ENCODE measurements at places on chromosomes 3 and 15. TPM values are rescaled to one million over a fixed set of nuclear protein-coding genes. Genes with fewer than 3 reads are reported as not detected.

DNA sequence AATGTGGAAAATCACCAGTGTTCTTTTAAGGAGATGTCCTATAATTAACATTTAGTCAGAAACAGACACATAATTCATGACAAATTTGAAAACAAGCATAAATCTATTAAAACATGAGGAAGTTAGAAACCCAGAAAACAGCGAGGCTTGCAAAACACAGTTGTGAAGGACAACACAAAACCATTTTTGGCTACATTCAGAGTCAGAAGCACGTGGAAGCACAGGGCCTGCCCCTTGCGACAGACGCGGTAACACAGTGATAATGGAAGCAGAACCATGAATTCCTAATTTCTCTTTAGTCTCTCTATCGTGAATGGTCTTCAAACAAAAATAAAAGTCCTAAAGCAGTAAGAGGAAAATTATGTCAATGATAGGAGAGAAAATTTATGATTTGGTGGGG is 12.2 kb downstream of the NCEH1 start:
- peak; percentile 40 for DNase-seq

The CLDN11 gene
- total RNA-seq, result 62.9 TPM

The SMCO1 gene
- total RNA-seq, result not detected

GRCh38 chr15:57728436-57728835 is 21.9 kb downstream of the POLR2M start:
- no peak for DNase-seq

The UPK1B gene
- total RNA-seq, result not detected

DNA sequence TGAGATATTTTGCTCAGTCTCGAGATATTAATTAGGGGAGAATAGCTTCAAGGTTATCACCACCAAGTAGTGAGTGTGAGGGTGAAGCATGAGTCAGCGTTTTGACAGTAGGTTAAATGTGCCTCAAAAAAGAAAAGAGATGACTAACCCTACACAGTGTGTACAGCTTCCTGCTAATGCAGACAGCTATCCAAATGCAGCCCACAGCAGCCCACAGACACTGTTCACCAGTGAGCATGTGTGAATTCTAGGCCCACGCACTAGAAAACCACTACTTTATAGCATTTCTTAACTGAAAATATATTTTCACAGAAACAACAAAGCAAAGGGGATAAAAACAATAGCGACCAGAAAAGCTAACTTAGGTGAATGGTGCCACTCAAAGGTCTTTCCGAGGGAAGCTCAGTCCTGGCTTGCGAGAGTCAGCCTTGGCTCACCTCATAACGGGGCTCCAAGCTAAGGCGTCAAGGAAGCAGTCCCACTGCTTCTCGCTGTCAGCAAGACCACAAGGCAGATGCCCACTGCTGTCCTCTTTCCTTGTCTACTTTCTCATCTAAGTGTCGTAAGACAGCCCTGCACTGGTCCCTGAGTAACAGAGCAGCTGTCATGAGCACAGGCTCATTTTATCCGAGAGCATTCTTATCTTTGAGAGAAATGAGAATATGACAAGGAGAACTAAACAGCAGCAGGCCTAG is 47.6 kb downstream of the TXNRD3 start:
- DNase-seq, result no peak

DNA sequence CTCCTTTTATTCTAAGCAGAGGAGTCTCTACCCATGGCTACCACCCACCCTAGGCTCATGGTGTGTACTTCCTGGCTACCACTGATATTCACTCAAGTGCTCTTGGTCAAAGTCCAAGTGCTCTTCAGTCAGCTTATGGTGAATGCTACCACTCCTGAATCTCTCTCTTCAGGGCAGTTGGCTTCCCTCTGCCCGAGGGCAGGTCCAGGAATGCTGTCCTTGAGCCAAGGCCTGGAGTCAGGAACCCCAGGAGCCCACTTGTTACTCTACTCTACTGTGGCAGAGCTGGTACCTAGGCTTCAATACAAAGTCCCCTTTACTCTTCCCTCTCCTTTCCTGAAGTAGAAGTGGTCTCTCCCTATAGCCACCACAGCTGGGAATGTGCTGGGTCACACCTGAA is 226.0 kb downstream of the DIPK2A start:
- DNase-seq, result no peak

DNA sequence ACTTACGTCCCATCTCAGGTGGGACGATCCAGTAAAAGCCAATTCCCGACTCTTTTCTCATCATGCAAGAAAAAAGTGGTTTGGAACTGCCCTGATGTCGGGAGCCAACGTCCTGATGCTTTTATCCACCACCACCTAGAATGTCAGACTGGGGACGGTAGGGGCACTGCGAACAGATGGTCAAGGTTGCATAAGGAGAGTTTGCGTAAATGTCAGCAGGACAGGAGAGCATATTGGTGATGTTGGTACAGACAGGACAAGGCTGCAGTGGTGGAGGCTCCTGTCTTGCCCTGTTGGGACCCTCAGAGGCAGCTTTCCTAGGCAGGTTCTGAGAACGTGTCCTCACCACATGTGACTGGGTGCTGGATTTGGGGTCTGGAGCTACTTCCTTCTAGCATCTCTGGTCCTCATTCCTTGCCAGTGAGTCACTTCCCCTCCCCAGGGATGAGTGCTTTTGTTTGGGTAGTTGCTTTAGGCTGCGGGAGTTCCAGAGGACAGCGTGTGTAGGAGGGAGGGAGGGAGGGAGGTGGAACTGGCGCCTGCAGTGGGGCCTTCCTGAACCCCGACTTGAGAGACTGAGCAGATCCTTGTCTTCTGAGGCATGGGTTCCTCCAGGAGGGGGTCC is 21.0 kb downstream of the THSD4 start:
- DNase-seq, result no peak

- DNase-seq, result no peak
These were observed 969.4 kb downstream of the ROBO1 start for GRCh38 chr3:78798266-78798832.

DNA sequence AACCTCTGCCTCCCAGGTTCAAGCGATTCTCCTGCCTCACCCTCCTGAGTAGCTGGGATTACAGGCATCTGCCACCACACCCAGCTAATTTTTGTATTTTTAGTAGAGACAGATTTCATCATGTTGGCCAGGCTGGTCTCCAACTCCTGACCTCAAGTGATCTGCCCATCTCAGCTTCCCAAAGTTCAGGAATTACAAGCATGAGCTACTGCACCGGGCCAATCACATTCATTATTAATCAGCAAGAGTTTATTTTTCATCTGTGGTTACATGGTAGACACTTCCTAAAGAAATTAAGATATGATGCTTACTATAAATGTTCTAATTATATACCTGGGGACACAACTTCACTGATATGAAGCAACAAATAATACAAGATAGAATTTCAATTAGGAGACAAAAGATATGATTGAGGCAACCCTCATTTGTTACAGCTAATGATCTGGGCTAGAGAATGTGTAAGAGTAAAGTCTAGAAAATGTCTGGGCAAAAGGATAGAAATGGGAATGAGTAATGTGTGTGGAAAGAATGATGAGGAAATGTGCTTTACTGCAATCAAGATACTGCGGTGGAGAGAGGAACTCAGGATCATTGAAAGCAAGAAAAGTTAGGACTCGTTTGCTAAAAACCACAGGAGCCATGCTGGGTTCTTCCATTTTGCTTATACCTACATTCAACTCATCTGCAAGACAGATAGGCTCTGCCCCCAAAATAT is 366.8 kb downstream of the ZIC1 start:
- DNase-seq, result no peak

The PLA2G4D gene
- total RNA-seq, result not detected

- no peak for DNase-seq
These were observed 1.1 kb downstream of the EDEM1 start for GRCh38 chr3:5188419-5189221.

The LRTM1 gene
- not detected for total RNA-seq

- no peak for DNase-seq
These were observed 9.9 kb downstream of the KY start for GRCh38 chr3:134640872-134641470.

DNA sequence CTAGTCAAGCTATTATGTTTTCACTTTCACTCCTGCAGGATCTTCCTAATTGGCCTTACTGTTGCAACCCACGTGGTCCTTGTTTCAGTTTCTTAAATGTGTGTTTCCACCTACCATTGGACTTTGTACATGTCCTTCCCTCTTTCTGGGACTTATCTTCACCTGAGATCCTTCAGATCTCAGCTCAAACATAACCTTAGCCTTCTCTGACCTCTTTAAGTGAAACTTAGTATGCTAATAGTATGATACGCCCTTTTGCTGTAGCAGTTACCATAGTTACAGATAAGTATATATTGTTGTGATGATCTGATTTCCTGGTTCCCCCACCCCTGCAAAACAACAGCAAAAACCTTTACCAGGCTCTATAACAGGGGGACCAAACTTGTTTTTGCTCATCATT is 35.2 kb downstream of the U2SURP start:
- DNase-seq, result no peak

The SLC22A13 gene
- not detected for total RNA-seq

DNA sequence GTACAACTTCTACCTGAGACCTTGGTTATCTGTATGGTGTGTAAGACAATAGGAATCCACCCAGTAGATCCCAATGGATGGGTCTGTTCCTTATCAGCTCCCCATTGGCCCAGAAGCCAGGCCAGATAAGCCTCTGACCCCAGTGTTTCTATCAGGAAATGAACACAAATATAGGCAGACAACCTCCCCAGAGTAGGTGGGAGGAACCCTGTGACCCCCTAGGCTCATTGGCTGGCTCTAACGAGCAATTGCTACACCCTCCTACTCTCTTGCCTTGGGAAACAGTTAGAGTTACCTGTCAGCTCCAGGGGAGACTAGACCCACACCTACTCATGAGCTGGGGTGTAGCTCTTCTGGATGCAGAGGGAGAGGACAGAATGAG is 299.9 kb downstream of the UACA start:
- DNase-seq, result no peak

GRCh38 chr3:134249935-134250716 is 533 bp downstream of the RYK start:
- DNase-seq, result peak; percentile 24

The XCR1 gene
- not detected for total RNA-seq

- no peak for DNase-seq
These were observed 185.0 kb downstream of the RBMS3 start for GRCh38 chr3:29465836-29466235.

The TJP1 gene
- total RNA-seq, result 413 TPM

- DNase-seq, result no peak
These were observed 33.1 kb downstream of the PRR20G start for GRCh38 chr3:127254730-127255129.

- no peak for DNase-seq
These were observed 196.3 kb downstream of the DTWD1 start for GRCh38 chr15:49817100-49817499.

GRCh38 chr3:30102356-30102755 is 504.0 kb upstream of the TGFBR2 start:
- no peak for DNase-seq

DNA sequence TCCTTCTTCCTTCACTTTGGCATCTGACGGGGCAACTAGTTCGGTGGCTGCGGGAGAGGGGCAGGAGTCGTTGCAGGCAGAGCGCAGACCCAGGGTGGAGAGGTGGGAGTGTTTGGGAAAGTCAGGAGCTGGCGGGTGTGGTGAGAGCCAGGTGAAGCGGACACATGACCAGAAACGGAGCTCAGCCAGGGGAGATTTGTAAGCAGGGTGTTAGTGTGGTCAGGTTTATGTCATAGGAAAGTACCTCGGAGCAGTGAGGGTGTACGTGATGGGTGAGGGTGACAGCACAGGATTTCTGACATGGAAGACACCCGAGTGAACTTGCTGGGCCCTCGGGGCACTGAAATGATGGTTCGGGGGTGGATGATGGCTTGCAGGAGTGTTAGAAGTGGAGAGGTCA is 247.4 kb upstream of the TPM1 start:
- DNase-seq, result no peak

DNA sequence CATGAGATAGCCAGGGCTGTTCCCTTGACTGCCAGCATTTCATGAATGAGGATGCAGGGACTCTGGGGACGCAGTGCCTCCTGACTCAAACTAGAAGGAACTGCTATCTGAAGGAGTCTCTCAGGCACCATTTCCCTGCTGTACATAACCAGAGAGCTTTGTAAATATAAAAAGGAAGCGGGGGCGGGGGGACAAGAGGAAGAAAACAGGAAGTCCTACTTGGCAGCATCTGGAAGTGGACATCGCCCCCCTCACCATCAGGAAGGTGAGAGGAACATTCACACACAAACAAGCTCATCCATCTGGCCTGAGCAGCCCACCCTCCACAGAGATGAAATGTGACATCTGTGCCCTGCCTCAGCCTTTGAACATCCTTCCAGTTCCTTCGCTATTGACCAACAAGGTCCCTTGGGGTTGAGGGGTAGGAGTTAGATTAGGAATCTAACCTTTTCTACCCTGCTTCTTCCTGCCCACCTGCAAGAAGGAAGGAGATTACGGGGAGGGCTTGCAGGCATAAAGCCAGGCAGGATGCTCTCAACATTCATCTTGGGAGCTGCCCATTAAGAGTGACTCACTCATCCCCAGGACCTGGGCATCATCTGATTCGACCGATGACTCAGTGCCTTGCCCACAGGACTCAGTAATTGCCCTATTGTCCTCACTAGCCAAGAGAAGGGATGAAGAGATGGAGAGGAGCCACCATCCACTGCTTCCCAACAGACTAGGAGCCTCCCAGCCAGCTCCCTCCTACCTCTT is 31.9 kb downstream of the SH3BP5 start:
- no peak for DNase-seq

The DISP2 gene
- under 0.01 TPM for total RNA-seq

- peak; percentile 32 for DNase-seq
These were observed 238.7 kb upstream of the HES1 start for GRCh38 chr3:193897288-193897687.
